ENCODE measurements at places on chromosomes 7 and 10.

DNA sequence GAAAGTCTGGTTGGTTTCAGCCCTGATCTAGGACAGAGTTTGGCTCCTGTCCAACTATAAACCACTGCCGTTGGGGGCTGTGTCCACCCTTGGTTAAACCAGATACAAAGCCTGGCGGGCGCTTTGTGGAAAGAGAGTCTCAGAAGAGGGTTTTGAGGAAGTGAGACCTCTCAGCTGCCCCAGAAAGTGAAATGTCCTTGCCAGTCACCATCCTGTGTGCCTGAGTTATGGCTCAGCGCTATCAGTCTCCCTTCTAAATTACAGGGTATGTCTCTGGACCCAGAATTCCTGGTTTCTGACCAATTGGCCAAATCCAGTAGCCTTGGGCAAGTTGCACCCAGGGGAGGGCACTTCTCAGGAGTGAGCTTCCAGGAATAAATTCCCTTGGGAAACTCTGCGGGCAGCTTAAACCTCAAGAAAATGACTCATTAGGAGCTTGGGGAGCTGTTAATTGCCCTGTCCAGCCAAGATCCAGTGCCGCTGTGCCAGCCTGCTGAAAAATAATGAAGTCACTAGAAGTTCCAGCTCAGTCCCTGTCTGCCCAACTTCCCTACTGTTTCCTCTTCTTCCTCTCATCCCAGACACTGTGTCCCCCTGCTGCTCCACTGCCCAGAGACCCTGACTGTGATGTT lies 66.7 kb upstream of the PDZD8 start:
- DNase-seq = no peak

DNA sequence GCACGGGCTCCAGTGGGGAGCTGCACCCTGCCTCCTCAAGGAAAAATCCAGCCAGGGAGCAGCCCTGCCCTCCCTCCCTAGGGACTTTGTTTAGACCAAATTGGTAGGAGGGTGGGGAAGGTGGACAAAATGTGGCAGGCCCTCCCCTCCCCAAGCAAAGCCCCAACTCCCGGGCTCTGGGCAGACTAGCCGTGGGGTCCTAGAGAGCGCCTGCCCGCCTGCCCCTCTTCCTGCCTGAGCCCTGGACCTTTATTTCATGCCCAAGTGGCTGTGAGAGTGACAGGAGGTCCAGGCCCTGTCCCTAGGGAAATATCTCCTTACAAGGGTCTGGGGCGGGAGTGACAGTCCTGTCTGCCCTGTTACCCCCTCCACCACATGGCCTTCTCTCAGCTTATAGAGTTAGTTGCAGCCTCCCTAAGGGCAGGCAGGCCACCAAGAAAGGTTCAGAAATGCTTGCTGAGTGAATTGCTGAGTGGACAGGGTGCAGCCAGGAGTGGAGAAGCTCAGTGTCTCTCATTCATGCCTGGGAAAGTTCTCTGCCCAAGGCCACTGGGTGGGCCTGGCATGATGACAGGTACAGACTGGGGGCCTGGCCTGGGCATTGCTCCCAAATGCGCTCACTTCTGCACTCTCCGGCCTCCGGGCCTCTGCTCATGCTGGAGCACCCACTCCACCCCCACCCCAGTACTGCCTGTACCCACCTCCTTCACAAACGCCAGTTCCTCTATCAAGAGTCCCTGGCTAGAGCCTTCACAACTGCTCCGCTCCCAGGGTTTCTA lies 25.2 kb downstream of the DNAJB12 start:
- no peak for DNase-seq

DNA sequence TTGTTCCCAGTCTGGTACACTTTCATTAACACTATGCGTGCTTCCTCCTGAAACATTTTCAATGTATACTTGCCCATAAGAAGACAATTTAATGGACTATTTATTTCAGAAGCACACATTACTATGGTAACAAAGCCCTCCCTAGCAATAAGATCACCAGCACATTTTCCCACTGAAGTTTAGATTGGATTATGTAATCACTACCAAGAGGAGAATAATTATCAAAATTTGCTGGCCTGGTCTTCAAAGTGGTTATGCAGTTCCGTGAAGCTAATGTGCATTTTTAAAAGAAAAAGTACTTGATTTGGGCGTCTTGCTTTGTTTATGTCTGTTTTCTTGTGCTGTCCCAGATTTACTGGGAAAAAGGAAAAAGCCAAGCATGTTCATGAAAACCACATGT lies 61.9 kb downstream of the AP3M1 start:
- DNase-seq = no peak

DNA sequence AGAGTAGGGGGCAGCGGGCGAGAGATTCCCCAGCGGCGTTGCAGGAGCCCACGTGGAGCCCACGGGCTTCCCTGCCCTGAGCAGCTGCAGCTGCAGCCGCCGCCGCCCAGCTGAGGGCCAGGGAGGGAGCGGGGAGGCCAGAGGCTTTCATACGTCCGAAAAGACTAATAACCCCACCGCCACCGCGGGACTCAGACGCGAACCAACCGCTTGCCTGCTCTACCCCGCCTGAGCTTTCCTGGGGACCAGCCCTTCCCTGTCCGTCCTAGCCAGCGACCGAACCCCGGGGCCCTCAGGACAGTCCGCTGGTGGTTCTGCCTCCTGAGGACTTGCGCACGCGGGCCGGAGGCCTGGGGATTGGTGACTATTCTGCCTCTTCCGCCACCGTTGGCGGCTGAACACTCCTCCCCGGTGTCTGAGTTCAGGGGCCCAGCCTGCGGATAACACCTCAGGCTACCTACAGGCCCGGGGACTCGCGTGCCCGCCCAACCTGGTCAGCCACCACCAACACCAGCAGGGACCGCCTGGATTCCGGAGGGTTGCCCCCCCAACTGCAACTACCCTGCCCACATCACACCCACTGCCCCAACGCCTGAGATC lies 18.4 kb downstream of the IFT22 start:
- no peak for DNase-seq

DNA sequence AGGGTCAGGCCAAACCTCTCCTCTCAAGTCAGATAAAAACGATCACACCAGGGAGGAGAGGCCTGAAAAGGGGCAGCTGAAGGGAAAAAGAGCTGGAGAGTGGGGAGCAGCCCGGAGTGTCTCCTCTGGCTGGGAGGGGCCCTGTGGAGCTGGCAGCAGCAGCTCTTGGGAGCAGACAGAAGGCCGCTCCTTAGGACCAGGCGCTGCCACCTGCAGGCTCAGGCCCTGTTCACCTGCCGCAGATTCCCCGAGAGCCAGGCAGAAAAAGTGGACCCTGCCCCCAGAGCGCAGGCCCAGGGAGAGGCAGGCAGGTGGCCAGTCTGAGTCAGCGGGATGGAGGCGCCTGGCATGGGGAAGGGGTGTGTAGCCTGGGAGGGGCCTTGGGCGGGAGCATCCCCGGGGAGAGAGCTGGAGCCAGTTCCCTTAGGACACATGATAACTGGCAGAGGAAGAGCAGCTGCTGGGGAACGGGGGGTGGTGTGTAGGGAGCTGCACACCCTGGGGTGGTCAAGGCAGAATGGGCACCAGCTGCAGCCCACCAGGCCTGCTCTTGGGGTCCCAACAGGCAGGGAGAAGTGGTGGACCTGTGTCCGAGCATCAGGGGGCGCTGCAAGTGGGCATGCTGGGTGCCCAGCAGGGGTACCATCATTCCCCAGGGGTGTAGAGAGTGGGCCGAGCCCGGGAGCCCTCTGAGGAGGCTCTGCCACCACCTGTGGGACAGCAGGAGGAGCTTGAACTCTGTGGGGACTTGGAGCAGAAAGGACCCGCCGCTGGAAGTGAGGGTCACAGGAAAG lies 177.2 kb upstream of the RHEB start:
- DNase-seq = peak; percentile 69

GRCh38 chr10:102919246-102919959 lies 1.3 kb downstream of the CNNM2 start:
- DNase-seq = peak; percentile 49

DNA sequence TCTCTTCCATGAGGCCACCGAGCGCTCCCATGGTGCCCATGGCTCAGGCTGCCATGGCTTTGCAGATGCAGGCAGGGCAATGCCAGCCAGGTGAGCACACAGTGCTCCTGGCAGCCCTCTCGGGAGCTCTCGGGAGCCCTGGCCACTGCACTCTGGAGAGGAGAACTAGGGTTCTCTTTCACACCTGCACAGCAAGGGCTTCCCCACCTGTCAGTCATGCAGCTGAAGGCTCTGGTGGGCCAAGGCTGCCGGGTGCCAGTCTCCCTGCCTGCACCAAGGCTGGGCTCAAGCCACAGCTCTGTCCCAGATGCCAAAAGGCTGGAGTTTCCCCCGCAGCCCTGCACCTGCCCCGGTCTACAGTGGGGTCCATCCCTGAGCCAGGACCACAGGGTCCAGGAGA lies 32.6 kb downstream of the NUDT1 start:
- DNase-seq = no peak

- no peak for DNase-seq
These were observed 37.1 kb upstream of the SRI start for GRCh38 chr7:88256906-88257305.

- DNase-seq = no peak
These were observed 32.7 kb downstream of the CALML5 start for GRCh38 chr10:5466451-5467206.

DNA sequence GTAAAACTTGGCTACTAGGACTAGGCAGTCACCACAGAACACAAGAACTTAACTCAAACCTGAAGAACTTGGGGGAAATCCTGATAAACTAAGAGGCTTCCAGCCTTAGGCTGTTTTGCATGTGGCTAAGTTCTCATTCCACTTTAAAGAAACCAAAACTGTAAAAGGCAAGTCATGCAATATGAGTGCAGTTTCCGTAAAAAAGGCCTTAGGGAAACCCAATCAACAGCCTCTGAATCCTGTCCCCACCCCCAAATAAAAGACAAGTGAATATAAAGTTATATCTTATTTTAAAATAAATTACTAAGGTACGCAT lies 95.1 kb downstream of the USP6NL start:
- no peak for DNase-seq

GRCh38 chr7:151060113-151060415 lies 675 bp downstream of the SLC4A2 start:
- no peak for DNase-seq

- DNase-seq = no peak
These were observed 6.0 kb upstream of the FAM170B start for GRCh38 chr10:49139846-49140195.

DNA sequence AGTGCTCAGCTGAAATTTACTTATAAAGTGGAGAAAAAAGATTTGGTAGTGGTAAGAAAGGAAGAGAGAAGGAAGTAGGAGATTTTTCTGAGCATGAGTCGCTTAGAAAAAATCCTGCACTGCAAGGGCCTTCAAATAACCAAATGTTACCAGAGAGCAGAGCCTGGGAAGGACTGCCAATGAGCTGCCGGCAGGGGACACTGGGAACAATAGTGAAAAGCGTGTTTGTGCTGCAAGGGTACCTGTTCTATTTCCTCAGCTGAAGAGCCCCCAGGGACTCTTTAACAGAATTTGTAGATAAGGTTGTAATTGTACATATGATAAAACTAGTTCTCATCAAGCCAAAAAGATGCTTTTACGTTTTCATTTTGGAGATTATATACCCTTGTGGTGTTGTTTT lies 696.3 kb upstream of the C7orf33 start:
- no peak for DNase-seq

DNA sequence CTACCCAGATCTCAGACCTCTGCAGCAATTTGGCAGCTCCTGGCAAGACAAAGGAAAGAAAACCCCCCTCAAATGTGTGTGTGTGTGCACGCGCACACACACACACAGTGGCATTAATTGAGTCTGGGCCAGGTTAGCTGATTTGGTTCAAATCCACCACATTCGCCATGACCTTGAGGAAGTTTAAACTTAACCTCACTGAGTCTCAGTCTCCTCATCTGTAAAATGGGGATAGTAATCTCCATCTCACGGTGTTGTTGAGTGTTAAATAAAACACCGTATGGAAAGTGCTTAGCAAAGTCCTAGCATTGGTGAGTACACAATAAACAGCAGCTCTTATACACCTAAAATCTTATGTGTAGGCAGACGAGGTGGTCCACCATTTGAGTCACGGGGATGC lies 4.9 kb downstream of the LOXL4 start:
- no peak for DNase-seq

- DNase-seq = no peak
These were observed 35.0 kb downstream of the PIK3AP1 start for GRCh38 chr10:96685306-96685705.

GRCh38 chr7:1011297-1012003 lies 28.5 kb downstream of the CYP2W1 start:
- DNase-seq = no peak

- no peak for DNase-seq
These were observed 226.3 kb downstream of the AHR start for GRCh38 chr7:17524746-17525145.

DNA sequence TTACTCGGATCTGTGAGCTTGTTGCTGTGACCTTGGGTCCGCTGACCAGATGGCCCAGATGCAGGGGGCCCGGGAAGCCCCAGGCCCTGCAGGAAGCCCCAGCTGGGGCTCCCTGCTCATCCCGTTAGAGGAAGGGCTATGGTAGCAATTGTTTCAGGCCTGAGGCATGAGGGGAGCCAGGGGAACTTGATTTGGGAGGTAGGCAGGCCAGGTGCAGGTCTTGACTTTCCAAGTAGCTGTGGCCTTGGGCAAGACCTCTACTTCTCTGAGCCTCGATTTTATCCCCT lies 55.0 kb upstream of the CXCL12 start:
- DNase-seq = no peak

DNA sequence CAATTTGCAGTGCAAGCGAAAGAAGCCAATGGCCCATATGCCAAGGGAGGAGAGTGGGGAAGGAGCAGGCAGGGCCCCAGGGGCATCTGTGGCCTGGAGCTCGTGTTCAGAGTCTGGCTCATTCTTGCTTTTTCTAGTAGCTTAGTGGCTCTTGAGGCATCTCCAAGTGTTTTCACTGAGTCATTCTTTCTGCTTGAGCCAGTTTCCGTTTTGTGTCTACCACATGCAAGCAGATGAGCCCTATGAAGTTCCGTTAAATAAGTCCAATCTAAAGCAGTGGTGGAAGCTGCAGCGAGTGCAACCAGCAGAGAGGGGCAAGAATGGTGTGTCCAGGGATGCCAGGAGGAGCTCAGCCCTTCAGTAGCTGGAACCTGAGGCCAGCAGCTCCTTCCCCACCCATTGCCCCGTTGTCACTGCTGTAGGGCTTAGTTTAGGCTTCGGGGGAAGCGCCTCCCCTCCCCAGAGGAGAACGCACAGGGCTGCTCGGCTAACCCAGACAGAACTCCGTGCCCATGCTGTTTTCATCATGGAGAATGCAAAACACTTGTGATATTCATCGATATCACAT lies 57.4 kb upstream of the EBF3 start:
- DNase-seq = no peak

- DNase-seq = no peak
These were observed 14.8 kb downstream of the YKT6 start for GRCh38 chr7:44215531-44215930.

DNA sequence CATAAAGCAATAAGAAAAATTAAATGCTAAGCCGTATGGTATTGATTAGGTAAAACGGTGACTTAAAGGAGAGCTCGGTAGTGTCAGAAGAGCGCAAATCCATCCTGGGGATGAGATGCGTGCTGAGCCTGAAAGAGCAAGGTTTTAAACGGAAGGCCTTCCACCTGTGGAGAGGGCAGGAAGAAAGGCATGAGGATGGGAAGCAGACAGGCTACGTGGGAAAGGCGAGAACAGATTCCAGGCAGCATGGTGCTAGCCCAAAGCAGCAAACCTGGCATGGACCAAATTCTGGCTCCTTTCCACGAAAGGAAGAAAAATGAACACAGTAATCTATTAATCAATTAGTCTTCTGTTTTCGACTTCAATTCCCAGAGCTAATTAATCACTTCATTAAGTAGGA lies 103.5 kb downstream of the HIPK2 start:
- peak; percentile 37 for DNase-seq

GRCh38 chr10:87761892-87762291 lies 56.1 kb downstream of the ATAD1 start:
- DNase-seq = no peak

- DNase-seq = no peak
These were observed 55.1 kb upstream of the PPP2R2D start for GRCh38 chr10:131845505-131846239.

All from G401 (cell line).